ENCODE measurements at places on chromosomes 13 and 19.

DNA sequence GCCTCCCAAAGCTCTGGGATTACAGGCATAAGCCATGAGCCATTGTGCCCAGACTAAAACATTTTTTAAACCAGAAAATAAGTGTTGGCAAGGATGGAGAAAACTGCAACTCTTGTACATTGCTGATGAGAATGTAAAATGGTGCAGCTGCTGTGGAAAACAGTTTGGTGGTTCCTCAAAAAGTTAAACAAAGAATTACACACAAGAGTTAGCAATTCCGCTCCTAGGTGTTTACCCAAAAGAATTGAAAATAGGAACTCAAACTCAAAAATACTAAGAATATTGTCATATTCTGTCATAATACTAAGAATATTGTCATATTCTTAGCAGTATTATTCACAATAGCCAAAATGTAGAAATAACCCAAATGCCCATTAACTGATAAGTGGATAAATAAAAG lies 39.7 kb upstream of the USP12 start:
- DNase-seq = no peak

DNA sequence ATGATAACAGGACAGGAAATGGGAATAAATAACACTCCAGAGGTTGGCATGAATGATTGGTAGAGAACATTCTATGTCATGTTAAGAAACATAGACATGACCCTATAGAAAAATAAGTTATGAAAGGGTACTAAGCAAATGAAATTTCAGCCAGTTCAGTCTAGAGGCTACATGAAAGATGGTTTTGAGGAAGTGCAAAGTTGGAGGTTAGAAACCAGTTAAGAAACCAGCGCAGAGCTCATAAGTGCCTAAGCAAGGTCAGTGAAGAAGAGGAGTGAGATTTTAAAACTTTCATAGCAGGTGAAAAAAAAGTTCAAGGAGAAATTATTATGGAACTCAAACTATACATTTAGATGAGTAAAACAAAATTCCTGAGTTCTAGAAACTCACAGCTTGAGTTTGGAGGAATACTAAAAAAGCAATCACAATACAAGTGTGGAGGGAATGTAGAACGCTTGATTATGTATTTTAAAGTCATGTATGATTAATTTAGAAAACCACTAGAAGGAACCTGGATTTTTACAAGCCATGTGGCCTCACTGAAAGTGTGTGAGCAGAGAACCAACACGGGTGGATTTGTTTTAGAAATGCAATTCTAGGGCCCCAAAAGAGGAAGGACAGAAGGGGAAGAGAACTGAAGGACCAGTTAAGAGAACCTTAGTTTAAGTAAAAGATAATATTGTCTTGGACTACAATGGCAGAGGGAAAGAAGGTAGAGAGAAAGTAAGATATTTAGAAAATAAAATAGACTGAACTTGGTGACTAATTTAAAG lies 162.4 kb downstream of the PCDH20 start:
- no peak for DNase-seq

DNA sequence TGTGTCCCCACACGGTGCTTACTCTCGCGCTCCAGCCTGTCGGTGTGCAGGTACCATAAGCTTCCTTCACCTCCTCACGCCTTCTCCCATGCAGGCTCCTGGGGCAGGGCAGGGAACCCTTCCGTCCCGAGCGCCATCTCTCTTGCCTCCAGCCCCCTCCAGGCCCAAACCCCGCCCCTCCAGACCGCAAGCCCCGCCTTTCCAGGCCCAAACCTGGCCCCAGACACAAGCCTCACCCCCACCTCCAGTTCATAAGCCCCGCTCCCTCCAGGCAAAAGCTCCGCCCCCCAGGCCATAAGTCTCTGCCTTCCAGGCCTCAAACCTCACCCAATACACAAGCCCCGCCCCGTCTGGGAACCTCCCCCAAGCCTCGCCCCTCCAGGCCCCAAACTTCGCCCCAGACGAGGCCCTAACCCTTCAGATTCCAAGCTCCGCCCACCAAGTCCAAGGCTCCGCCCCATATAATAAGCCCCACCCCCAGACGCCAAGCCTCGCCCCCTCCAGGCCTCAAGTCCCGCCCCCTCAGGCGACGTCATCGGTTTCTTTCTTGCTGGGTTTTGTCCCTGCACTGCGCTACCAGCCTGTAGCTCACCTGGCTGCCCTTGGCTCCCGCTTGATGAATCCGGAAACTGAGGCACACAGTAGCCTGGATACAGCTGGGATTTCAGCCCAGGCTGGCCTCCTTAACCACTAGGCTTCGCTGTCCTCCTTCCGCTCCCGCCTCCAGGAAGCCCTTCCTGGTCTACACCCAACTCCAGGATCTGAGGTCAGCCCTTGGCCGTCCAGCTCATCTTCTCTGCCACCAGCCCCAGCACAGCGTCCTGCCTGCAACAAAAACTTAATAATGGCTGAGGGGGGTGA lies 16.1 kb downstream of the MKNK2 start:
- DNase-seq = no peak

DNA sequence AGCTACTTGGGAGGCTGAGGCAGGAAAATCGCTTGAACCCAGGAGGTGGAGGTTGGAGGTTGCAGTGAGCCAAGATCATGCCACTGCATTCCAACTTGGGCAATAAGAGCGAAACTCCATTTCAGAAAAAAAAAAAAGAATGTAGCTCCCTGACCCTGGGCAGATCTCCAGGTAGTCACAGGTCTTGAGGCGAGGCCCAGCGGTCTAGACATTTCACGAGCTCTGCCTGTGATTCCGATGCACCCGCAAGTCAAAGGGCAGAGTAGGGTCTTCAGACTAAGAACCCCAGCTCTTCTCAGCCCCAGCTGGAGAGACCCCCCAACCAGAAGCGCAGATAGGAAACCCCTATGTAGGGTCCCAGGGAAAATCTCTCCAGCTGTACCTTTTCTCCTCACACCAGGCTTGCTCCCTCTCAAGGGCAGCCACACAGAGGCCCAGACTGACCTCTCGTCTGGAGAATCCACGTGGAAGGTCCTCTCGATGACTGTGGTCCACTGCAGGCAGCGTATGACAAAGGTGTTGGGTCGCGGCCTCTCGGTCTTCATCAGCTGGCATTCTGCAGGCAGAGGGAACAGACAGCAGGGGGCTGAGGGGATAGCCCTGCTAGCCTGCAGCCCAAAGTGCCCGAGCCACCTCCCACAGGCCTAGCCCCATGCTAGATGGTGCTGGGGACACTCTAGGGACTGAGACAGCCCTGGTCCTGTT lies 28.4 kb upstream of the CCNP start:
- no peak for DNase-seq

DNA sequence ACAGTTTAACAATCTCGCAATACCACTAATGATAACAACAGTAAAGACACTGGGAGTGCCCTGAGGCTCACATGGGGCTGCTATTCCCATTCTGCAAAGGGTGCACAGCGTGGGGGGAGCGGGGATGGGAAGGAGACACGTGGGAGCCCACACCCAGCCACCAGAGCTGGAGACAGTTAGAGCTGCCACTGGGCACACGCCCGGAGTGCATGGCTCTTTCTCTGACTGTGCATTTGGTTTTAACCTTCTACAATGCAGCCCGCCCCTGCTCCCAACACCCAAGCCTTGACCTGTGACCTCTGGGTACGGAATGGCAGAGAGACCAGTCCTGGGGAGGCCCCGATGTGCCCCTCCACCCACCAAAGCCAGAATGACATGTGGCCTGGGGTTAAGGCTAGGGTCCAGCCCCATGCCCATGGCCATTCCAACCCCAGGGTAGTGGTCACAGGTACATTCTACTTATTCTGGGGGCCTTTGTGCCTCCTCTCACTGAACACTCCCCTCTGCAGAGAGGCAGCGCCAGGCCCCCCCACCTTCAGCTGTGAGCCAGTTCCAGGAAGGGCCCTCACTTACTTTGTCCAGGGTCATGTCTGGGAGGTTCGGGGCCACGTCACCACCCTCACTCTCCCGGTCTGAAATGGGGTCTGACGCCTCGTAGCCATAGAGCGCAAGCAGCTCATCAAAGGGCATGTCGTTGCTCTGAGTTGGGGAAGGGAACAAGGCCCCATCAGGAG lies 17.1 kb downstream of the MIER2 start:
- no peak for DNase-seq

GRCh38 chr13:113766035-113766800 lies 7.2 kb downstream of the TMEM255B start:
- no peak for DNase-seq

DNA sequence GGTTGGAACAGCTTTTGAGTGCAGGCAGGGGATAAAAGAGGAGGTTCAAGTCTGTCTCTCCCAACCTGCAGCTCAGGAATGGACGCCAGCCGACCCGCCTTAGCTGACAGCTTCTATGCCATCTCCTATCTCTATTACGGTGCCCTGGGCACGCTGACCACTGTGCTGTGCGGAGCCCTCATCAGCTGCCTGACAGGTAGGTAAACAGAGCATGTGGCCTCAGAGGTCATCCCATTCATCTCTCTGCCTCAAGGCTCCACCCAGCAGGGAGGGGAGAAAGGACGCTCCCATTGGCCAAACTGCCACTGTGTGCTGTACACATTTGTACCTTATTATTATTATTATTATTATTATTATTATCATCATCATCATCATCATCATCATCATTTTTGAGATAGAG lies 16.5 kb downstream of the SLC5A5 start:
- DNase-seq = no peak

DNA sequence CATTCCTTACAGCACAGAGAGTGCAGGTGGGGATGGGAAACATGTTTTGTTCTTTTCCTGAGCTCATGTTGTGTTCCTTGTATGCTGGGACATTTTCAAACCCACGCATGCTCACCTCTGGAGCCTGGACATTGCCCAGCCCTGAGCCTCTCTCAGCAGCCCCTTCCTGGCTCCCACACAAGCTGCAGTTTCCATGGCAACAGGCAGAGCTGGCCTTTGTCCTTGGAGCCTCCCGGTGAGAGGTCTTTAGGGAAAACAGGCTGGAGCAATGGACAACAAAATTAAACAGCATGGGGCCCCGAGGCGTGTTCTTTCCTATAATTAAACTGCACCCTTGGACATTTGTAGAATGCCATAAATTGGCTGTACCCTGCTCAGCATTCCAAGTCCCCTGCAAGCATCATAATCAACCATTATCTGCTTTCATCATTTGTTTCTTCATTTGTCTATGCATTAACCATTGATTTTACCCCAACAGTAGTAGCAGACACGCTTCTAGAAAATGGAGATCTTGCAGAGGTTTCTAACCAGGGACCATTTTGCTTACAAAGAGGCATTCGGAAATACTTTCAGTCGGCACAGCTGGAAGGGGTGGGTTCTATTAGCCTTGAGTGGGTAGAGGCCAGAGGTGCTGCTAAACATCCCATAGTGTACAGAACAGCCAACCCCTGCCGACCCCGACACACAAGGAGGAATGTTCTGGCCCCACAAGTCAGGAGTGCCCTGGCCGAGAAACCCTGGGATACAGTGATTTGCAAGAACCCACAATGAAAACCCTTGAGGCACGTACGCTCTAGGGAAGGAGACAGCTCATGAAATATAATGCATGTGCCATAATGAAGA lies 133.4 kb upstream of the PEG3 start:
- no peak for DNase-seq

Measured in hindlimb muscle (tissue), 1 donor.